ENCODE measurements at places on chromosomes 3 and 15.

- DNase-seq: no peak
These were observed 95.0 kb downstream of the ANP32A start for GRCh38 chr15:68725736-68726135.

GRCh38 chr15:56058986-56059385 is 65.6 kb upstream of the NEDD4 start:
- no peak for DNase-seq

DNA sequence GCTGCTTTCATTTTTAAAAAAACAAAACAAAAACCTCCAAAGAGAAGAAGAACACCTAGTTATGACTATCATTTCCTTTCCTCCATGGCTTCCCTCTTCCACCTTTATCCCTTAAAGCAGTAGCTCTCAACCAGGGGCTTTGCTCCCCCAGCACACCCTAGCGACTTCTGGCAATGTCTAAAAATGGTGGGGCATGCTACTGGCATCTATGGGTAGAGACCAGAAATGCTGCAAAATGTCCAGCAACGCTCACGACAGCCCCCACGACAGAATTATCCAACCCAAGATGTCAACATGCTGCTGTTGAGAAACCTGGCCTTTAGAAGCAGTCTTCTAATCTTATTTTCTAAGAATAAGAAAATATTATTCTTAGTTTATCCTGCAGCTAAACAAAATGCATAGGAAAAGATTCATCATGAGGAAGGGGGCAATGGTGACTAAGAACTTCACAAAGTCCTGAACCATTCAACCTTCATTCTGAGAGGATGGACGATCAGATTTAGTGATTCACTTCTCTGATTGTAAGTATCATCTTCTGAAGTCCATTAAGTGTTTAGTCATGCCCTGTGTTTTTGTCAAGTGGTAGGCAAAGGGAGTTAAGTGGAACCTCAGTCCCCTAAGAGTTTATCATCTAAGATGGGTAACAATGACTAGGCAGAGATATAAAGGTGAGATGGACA is 81.7 kb downstream of the CCNL1 start:
- DNase-seq: no peak

DNA sequence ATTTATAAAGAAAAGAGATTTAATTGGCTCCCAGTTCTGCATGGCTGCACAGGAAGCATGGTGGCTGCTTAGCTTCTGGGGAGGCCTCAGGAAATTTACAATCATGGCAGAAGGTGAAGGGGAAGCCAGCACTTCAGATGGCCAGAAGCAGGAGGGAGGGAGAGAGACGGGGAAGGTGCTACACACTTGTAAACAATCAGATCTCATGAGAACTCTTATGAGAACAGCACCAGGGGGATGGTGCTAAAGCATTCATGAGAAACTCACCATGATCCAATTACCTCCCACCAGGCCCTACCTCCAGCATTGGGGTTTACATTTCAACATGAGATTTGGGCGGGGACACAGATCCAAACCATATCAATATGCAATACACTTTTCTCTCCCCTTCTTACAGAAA is 73.7 kb downstream of the ECT2 start:
- DNase-seq: no peak

DNA sequence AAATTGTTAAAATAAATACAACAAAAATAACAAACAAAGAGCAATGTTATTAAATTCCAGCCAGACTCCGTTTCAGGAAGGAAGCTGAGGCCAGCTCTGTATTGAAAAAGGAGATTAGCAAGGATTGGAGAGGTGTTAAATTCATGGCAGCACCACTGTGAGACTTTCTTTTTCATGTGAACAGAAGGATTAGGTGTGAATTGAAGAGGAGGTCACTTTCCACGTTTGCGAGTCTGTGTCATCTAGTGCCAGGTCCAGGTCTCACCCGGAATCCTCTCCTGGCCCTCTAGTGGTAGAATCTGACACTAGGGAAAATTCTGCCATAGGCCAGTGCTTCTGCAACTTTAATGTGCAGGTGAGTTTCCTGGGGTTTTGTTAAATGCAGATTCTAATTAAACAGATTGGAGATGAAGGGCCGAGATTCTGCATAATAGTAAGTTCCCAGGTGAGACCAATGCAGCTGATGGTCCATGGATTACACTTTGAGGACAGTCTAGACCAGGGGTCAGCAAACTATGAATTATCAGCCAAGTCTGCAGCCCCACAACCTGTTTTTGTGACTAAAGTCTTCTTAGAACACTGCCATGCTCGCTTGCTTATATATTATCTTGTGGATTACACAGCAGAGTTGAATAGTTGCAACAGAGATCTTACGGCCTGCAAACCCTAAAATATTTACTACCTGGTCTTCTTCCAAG is 9.2 kb upstream of the SLC6A1 start:
- peak; percentile 20 for DNase-seq

- DNase-seq: no peak
These were observed 91.1 kb upstream of the IL12A start for GRCh38 chr3:159897331-159898075.

- DNase-seq: no peak
These were observed 62.0 kb upstream of the ZBTB38 start for GRCh38 chr3:141306276-141306675.

GRCh38 chr15:74837482-74838136 is 5.3 kb downstream of the ULK3 start:
- no peak for DNase-seq

GRCh38 chr3:16917256-16917935 is 32.6 kb downstream of the PLCL2 start:
- DNase-seq: no peak

- DNase-seq: no peak
These were observed 64.6 kb downstream of the RPN1 start for GRCh38 chr3:128585974-128586373.

DNA sequence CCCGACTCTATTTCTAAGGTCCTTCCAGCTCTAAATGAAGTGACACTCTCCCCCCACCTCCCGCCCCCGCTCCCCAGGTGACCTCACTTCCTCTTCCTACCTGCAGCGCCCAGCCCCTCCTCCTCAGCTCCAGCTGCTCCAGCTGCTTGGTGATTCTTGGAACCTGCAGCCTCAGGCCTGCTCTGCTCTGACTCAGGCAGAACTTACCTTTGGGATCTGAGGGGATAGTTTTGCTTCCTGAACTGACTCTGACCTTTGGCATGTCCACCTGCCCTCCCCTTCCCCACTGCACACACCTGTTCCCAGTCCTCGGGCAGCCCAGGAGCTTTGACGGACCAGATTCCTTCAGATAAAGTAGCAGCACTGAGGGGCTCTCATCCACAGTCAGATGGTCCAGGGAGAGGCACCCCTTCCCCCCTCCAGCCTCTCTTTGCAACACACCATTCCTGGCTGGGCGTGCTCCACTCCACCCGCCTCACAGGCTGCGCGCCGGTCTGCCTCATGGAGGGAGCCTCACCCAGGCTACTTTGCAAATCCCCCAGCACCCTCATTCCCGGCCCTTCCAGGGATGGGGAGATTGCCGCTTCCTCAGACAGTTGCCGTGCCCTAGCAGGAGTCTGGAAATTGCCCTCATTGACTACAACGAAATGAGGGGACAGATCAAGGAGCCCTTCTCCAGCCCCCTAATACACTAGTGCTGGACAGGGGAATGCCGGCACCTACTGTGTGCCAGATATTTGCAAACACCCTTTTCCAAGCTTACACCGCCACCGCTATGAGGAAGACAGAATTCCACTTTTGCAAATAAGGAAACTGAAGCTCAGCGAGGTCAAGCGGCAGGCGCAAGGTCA is 692 bp upstream of the C15orf39 start:
- DNase-seq: no peak

GRCh38 chr3:166575161-166575560 is 737.9 kb upstream of the BCHE start:
- no peak for DNase-seq

DNA sequence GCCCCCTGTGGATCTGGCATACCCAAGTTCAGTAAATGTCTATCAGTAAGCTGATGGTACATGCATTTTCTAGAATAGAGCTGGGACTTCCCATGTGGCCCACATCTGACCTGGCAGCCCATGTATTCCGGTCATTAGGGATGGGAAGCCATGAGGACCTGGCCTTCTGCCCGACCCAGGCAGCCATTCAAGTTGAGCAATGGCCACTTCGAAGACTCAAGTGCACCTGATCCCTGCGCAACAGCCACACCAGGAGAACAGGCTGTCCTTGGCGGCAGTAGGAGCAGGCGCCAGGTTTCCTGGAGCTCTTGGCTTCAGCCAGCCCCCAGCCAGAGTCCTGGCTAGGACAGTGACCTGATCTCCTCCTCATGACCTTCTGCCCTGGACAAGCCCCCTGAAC is 14.6 kb downstream of the HEMK1 start:
- no peak for DNase-seq

DNA sequence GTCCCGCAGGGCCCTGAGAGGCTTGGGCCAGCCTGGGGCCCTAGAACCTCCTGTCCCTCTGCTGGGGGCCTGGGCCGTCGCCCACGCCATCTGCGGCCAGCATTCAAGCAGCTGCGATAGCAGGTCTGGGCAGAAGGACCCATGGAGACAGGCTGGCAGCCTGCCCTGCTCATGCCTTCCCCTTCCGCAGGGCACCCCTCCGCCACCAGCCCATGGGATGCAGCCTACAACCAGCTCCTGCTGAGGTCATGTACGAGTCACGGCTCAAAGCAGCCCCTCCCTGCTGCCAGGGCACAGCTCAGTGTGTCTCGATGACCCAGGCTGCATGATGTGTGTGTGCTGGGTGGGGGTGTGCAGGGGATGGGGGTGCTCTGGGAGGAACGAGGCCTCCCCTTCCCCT is 27.8 kb downstream of the DUSP7 start:
- DNase-seq: no peak

DNA sequence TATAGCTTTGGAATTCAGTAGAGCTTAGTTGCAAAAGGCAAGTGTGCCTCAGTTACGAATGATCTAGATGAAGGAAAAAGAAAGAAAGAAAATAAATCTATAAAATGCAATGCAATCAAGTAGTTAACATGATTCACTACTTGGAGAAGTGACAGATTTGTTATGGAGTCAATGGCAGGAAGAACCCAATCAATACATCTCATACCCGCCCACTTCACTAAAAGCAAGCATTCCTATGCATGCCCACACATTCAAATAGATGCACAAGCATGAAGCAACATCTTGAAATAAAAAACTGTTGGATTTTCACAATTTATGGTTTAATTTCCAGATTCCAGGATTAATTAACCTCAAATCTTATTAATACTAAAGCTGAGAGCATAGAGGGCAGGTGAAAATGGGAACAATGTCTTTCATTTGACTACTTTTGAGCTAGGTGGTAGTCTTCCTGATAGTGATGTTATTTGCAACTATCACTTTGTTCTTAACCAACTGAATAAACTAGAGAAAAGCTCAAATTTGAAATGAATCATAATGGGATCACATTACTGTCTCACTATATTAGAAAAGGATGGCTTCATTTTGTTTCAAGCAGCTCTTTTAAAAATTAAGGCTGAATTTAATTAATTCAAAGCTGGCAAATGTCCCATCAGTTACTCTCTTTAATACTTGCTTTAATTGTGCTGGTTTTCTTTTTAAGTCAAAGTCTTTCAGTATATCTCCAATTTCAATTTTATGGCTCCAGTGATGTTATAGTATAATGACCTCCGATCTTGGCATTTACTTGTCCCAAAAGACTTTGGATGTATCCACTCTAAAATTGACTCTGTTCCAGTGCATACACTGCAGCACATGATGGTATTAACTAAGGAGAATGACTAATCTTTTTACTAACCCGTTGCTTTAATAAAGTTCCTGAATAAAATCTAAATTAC is 46.7 kb upstream of the CCDC50 start:
- no peak for DNase-seq

DNA sequence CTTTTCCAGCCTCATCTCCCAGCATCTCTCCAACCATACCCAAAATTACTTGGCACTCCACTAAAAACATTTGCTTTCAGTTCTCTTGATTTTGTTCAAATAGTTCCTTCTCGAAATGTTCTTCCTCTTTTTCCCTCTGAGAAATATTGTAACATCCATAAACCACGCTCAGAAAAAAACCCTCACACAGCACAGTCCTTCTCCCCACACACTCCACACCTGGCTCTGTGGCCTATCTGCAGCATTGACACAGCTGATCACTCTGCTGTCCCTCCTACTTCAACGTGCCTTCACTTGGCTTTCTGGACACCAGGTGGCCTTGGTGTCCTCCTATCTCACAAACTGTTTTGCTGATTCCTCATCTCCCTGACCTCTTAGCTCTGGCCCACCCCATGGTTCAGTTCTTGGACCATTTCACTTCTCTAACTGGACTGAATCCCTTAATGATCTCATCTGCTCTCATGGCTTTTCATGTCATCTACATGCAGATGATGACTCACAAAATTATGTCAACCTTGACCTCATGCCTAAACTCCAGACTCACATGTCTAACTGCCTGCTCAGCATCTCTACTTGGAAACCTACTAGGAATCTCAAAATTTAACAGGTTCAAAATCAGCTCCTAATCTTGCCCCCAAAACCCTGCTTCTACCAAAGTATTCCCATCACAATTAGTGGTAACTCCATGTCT is 93.3 kb downstream of the TRIM42 start:
- no peak for DNase-seq

DNA sequence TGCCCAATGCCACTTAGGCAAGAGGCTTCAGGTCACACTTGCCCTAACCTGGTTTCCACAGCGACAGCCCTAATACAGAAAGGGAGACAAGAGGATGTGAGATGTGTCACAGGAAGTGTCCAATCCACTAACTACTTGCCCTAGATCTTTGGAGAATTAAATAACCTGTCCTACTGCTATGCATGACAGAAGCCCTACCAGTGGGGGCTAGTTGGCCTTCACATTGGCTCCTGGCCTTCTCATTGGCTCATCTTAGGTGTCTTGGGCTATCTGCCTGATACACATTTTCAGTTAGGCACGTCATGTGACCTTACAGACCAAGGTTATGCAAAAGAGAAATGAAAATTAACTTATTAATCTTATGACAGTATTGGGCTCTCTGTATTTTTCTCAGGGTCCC is 449.9 kb downstream of the FHIT start:
- DNase-seq: no peak

DNA sequence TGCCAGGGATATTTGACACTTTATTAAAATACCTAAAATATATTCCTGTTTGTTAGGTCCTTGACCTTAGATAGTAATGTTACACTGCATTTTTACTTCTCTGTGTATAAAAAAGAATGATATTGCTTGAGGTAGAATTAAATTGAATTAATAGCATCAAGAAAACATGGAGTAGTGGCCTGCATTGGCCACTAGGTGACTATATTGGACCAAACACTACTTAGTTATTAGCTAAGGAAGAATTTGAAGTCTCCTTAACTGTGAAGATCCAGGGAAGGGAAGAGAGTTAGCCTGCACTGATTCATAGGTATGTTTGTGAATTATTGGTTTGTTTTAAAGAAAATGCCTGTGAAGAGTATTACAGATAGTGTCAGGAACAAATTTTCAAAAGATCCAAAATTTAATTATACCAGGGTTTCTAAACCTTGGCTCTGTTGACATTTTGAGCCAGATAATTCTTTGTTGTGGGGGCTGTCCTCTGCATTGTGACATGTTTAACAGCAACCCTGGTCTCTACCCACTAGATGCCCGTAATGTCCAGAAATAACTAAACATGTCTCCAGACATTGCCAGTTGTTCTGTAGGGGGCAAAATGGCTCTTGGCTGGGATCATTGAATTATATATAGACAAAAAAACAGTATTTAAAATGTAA is 103.6 kb upstream of the THSD4 start:
- no peak for DNase-seq

Data from GM18507 (cell line).